Endothelial cell (in vitro differentiated cells): ENCODE measurements at places on chromosomes 6 and 20. TPM values are rescaled to one million over a fixed set of nuclear protein-coding genes. Genes with fewer than 3 reads are reported as not detected.
A peak's percentile ranks its signal among the peaks of the same experiment; 100 is the strongest.

DNA sequence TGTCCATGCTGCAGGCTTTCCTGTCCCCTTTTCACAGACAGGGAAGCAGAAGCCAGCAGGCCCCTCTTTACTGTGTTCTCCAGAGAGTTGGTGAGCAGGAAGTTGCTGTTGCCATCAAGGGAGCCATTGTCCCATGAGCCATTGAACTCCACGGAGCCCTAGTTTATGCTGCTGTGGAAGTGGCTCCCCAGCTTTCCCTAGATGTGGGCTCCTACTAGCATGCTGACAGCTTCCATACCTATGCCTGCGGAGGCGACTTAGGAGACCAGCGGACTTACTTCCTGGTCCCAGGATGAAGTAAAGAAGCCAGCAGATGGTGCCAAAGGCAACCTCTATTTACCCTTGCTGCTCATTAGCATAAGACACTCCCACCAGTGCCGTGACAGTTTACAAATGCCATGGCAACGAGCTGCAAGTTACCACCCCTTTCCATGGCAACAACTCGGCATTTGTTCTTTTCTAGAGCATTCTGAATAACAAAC, 30.8 kb upstream of the FKBP1A start:
- peak; percentile 36 for DNase-seq

DNA sequence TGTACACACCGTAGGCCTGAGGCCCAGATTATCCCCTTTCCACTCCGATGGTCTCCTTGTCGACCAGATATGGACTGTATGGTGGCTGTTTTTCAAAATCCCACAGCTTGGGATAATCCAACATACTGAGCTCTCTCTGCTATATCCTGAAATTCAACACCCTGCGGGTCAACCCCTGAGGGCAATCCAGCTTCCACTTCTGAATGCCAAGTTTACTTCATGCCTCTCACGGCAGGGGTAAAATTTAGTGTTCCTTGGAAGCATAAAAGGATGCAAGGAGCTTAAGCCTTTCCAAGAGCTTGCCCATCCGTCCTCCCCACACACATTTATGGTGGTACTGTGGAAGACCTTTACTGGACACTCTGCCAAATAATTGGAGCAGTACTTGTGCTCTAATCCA, 90.7 kb downstream of the PLG start:
- DNase-seq: no peak

DNA sequence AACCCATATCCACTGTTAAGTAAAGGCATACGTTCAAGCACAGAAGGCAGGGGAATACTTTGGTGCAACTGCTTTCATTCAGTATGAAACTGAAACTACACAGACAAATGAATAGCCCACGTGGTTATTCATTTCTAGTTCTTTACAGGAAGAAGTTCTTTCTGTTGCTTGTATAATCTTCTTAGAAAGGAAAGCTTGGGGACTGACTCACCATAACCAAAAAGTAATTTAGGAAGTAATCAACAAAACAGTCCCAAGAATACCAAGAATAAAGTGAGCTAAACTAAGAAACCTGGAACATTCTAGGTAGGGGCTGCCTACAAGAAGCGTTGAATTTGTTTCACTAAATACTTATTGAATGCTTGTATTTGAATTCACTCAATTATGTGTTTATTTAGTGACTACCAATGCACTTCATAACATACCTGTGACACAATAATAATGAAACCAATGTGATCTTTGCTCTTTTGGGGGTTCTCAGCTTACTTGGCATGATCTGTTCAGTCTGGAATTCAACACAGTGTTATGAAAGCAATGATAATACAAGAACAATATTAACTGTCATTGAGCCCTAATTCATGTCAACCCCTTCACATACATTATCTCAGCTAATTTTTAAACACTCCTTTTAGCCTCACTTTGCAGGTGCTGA, 25.1 kb upstream of the KIAA0408 start:
- DNase-seq: no peak

DNA sequence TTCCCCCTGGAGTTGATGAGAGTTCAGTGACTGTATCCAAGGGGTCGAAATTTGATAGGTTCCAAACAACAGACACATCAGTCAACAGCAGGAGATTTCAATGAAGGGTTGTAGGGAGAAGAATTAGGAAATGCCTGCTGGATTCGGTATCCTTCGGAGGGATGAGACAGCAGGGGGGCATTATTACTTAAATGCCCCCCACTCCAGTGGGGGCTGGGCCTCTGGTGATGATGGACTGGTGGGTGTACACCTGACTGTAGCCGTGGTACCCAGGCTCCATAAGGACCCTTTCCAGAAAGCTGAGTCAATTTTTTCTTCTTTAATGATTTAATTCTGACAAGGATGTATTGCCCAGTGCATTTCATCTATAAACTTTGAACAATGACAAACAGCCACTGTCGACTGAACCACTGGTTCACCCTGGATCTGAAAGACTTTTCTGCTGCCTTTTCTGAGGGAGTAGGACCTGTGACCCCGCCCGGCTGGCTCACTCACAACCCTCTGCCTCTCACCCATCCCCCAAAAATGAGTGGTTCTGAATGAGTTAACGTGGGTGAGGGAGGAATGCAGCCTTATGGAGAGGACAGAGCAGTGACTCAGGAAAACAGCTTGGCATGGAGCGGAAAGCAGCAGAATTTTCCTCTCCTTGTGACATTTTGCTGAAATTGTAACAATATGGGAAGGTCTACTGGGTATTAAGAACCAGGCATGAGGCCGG, 41.0 kb downstream of the ZMYND8 start:
- no peak for DNase-seq

GRCh38 chr6:6970851-6971250, 136.9 kb upstream of the RREB1 start:
- no peak for DNase-seq

Gene CD24
- 796 TPM for total RNA-seq

Gene HLA-DRB5
- 0.82 TPM for total RNA-seq

Gene SMPDL3A
- total RNA-seq: 10.3 TPM

Gene FKBP1C
- 1.0 TPM for total RNA-seq

Gene ACSS2
- 53.2 TPM for total RNA-seq
